ENCODE measurements at places on chromosomes 6 and 20.

DNA sequence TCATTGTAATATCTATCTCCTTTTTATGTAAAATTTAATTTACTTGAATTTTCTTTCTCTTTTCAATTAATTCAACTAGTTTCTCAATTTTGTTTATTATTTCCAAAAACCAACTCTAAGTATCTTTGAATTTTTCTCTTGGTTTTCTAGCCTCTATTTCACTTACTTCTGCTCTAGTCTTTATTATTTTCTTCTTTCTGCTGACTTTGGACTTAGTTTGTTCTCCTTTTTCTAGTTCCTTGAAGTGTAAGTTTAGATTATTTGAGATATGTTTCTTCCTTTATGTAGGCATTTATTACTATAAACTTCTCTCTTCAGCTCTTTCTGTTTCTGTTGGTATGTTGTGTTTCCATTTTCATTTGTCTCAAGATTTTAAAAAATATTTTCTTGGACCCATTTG is 70.8 kb downstream of the TNFAIP3 start:
- no peak for DNase-seq

- no peak for DNase-seq
Measured at GRCh38 chr6:30465595-30466306, 23.6 kb upstream of the HLA-E start.

DNA sequence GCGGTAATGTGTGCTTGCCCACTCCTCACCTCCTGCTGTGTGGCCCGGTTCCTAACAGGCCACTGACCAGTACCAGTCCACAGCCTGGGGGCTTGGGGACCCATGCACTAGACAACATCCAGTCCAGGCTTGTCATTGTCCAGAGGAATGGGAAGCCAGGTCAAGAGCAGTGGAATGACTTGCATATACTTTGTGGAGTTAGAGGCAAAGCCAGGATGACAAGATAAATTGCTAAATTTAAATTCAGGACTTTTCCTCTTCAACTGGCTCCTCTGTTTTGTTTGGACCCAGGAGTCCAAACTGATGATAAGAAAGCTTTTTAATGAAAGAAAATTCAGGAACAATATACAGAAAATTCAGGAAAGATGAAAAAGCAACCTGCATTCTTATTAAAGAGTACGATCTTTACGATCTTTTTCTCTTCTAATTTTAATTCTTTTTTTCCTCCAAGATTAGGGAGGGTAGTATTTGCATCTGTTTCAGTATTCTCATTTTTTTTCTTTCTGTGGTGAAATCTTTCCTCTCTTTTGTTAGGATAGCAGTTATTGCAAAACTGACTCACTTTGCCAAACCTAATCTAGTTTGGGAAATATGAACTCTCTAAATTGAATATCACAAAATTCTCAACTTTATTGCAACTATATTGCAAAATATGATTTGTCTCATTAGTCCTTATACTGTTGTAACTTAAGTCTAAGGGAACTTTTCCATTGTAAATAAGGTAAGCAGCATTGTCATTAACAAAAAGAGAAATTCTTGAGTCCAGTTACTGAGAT is 48.2 kb downstream of the DCBLD1 start:
- no peak for DNase-seq

DNA sequence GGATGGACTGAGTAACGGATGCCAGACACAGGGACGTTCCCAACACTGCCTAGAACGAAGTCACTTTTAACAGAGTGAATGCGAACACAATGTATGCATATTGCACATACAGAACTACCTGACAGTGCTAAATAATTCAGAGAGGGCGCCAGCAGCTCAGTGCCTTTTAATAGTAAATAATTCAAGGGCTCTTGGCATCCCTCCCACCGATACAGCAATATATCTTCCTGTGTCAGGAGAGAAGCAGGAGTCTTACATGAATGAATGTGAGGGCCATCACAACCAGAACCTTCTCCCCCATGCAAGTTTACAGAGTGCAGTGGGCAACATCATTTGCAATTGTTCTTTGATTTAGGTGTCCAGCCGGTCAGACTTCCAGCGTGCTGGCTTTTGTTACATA is 88.4 kb upstream of the KCNG1 start:
- no peak for DNase-seq

GRCh38 chr6:90101403-90101802 is 195.2 kb downstream of the BACH2 start:
- no peak for DNase-seq

- no peak for DNase-seq
Measured at GRCh38 chr6:109793021-109793420, 101.9 kb downstream of the FIG4 start.
